ENCODE measurements at places on chromosomes 11 and 22.

- peak; percentile 20 for DNase-seq
Observed at GRCh38 chr11:12461516-12461915, 84.1 kb downstream of the PARVA start.

GRCh38 chr11:1545432-1545831 is 26.6 kb downstream of the DUSP8 start:
- DNase-seq: no peak

DNA sequence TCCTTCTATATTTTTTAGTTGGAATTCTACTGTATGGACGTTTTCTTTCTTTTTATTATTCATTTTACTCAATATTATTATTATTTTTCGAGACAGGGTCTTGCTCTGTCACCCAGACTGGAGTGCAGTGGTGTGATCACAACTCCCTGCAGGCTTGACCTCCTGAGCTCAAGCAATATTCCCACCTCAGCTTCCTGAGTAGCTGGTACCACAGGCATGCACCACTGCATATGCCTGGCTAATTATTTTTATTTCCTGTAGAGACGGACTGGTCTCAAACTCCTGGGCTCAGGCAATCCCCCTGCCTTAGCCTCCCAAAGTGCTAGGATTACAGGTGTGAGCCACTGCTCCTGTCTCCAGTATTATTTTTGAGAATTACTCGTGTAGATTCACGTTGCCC is 34.0 kb upstream of the CCDC134 start:
- no peak for DNase-seq

DNA sequence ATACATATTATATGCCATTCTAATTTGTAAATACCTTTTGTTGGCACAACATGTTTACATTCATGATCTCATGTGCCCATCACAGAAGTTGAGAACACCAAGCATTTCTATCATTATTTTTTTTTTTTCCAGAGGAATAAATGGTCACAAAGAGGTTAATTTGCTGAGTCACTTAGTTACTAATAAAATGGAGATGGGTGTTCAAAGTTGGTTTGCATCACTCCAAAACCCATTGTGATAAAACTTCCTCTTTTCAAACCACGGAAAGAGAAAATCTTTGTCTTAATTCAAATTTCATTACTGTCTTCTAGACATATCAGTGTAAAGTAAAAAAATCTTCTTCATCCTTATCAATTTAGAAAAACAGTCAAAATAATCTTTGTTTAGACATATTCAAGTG is 636.8 kb upstream of the CCDC179 start:
- no peak for DNase-seq

DNA sequence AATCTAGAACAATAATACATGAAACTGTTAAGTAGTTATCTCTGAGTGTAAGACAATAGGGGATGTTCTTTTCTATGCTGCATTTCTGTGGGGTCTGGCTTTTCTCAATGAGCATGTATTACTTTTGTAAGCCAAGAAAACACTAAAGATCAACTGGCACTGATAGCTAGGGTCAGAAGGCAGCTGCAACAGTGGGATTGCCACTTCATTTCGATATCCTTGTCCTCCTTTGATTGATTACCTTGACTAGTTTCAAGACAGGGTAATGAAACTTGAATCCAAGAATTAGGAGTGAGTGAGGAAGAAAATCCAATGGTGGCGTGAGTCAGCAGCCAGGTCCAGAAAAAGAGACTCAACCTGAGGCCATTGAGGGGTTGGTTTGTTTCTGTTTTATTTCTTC is 46.5 kb downstream of the FEZ1 start:
- DNase-seq: no peak

DNA sequence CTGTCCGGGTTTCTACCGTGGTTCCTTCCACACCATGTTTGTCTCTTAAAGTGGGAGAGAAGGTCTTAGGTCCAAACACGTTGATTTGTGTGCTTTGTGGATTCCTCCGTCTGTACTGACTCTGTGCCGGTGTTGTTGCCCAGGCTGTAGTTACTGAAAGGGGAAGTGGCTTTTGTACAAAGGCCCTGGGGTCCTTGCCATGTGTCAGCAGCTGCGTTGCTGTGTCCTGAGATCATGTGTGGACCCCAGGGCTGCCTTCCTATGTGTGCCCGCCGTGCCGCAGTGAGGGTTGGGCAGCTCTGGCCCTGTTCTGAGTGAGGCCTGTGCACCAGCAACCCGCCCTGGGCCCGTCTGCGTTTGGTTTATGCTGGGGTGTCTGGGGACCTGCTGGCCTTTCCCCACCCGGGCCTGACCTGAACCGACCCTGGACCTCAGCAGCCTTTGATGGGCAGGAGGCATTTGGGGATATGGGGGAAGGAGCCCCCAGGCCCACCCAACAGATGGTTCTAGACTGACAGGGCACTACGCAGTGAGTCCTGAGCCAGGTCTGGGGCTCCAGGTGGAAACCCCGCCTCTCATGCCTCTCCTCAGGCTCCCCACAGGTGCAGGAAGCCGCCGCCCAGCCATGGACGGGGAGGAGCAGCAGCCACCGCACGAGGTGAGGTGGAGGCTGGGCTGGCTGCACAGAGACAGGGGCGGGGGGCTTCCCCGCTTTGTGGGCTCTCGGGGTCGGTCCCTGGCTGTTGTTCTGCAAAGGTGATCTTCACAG is 6.9 kb downstream of the TRABD start:
- DNase-seq: no peak

- DNase-seq: no peak
Observed at GRCh38 chr22:29369460-29369859, 18.9 kb downstream of the AP1B1 start.

GRCh38 chr11:44818110-44818509 is 91.3 kb downstream of the TSPAN18 start:
- no peak for DNase-seq

- DNase-seq: no peak
Observed at GRCh38 chr11:35765211-35765610, 102.6 kb downstream of the TRIM44 start.

DNA sequence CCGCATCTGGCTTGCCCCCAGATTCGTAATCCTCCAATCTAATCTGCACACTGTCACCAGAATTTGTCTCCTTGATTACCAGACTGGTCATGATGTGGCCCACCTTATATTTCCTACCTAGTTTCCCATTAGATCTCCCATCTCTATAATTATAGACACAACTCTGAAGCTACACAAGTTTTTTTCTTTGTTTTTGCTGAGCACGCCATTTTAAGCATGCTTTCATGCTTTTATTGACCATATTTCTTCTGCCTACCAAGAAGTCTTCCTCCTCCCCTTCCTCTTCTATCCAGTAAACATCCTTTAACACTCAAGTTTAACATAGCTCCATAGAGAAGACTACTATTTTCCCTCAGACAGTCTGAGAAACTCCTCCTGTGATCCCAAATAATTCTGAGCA is 24.3 kb upstream of the DEPDC7 start:
- no peak for DNase-seq
